ENCODE measurements at places on chromosomes 11 and 22.
A peak's percentile ranks its signal among the peaks of the same experiment; 100 is the strongest.

GRCh38 chr22:19962246-19962908 is 20.8 kb upstream of the TXNRD2 start:
- peak; percentile 88 for DNase-seq

- DNase-seq = no peak
Observed at GRCh38 chr11:73390601-73391565, 14.7 kb downstream of the RELT start.

- no peak for DNase-seq
Observed at GRCh38 chr11:12716816-12717215, 42.6 kb downstream of the TEAD1 start.

DNA sequence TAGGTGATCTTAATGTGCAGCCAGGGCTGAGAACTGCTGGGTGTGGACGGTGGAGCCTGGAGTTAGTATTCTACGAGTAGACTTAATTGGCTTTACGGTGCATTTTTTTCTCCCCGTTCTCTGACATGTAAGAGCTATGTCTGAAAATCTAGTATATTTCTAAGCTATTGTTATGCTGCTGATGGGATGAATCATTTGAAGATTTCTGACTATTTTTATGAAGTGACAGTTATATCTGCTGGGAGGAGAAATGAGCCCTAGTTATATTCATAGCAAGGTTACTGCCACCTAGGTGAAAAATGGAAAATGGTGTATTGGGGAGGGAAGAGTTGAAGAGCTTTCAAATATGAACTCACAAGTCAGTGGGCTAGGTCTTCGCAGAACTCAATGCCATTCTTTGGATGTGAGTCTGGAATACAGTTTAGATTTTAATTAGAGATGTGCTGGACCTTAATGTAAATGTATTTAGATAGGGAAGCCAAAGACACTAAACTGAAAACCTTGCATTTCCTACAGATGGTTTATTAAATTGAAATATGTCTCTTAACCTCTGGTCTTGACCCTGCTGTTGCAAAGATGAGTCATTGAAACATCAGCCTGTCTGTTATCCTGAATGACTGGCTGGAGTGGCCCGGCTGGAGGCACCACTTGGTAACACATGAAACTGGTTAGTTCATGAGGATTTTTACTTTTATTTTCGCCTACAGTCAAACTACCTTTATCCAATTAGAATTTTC is 293.7 kb downstream of the DDX10 start:
- peak; percentile 24 for DNase-seq

- DNase-seq = peak; percentile 51
Observed at GRCh38 chr11:77381729-77382665, 80.5 kb upstream of the GDPD4 start.

GRCh38 chr22:30869667-30870395 is 98.7 kb downstream of the MORC2 start:
- DNase-seq = no peak

DNA sequence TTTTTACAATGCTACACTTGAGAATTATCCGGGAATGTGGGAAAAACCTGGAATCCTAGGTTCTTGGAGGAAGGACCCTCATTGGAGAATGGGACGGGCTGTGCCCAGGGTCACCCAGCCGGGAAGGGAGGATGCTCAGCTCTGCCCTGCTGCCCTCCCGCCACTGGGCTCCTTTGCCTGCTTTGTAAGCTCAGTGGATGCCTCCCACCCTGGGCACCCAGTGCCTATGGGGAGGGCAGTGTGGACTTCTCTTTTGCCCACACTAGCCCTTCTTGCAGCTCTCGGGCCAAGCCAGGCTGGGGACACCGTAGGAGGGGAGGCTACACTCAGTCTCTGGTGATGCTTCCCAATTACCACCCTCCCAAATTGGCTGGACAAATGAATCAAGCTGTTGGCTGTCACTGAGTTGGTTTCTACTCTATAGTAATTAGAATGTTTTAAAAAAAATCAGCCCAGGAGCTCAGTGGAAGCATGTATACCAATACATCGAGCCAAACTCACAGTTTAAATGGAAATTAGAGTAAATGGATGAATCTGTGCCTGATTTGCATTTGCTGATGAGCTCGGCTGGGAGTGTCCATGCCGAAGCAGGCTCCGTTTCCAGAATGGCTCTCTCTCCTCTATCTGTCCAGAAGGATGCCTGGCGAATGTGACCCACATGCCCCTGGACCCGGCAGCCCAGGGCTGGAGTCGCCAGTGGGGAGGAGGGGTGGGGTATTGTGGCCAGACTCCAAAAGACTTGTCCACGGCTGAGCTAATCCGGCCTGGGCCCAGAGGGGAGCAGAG is 317.0 kb downstream of the CTTN start:
- no peak for DNase-seq

GRCh38 chr11:22162756-22163155 is 30.1 kb upstream of the ANO5 start:
- no peak for DNase-seq

DNA sequence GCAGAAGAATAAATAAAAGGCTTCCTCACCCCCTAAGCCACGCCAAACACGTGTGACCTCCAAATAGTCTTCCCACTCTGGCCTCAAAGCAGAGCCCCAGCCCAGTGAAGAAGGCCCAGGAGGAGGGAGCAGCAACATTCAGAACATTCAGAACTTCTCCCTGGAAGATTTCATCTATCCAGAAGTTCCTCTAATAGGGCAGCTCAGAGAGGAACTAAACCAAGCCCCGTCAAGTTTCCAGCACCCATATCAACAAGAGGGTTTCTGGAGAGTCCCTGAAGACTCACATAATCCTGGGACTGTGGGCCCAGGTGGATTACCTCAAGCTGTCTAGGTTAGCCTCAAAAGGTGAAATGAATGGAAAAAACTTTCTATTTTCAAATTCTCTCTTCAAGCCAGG is 39.4 kb downstream of the PC start:
- DNase-seq = no peak

DNA sequence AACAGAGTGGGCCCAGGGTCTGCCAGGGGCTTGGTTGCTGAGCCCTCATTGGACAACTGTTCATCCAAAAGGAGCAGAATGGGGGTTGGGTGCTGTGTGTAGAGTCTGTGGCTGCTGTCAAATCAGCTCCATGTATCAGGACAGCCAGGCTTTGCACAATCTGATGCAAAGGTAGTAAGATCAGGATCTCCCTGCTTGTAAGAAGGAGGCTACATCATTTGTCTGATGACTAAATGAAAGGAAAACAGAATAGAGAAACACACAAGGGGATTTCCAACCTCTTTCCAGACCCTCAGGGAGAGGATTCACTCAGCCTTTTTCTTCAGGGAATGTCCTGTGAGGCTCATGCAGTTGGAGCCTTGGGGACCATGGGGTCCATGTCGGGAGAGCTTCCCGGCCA is 7.2 kb downstream of the MICAL2 start:
- DNase-seq = no peak

DNA sequence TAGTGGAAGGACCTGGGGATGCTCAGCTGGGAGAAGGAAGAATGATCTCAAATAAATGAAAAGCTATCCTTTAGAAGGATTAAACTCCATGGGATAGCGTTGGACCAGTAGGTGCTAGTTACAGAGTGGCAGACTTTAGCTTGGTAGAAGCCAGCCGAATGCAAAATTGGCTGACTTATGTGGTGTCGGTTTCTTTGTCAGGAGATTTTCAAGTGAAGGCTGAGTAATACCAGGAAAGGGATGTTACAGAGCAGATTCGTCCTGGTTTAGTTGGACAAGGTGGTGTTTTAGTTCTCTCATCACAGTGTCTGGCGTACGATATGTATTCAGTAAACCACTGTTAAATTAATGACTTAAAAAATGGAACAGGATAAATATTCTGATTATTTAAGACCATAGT is 26.0 kb downstream of the FDX1 start:
- no peak for DNase-seq

- no peak for DNase-seq
Observed at GRCh38 chr11:93512073-93512475, 31.1 kb downstream of the SMCO4 start.

- DNase-seq = no peak
Observed at GRCh38 chr22:38208551-38208968, 6.8 kb downstream of the MAFF start.

- DNase-seq = no peak
Observed at GRCh38 chr11:72670041-72670440, 4.2 kb downstream of the PDE2A start.

- DNase-seq = no peak
Observed at GRCh38 chr11:76424379-76424778, 20.4 kb upstream of the EMSY start.

- no peak for DNase-seq
Observed at GRCh38 chr22:20844055-20845037, 14.3 kb downstream of the PI4KA start.

- peak; percentile 92 for DNase-seq
Observed at GRCh38 chr22:35629406-35630216, 12.5 kb upstream of the MB start.

DNA sequence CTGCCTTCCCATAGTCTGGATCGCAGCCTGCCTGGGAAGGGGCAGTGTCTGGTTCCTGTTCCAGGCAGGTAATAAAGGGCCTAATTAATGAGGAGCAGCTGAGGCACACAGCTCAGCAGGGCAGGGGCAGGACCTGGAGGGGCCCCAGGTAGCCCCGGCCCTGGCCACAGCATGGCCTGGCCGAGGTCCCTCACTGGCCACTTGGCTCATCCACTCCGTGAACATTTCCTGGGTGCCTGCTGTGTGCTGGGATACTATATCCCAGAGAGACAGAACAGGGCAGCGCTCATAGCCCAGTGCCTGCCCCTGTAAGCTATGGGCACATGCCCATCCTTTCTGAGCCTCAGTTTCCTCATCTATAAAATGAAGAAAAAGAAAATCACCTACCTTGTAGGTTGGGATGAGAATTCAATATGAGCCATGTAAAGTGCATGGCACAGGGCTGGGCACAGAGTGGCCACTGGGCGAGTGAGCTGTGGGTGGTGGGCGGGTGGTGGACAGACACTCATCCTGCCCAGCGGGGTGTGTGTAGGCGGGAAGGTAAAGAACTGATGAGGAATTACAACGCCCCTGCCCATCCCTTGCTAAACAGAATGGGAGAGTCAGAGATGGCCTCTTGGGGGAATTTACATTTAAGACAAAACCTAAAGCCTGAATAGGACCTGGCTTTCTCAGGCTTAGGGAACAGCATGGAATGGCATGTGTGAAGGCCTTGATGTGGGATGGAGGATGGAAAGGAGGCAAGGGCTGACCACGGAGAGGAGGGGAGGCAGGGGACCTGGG is 9.2 kb downstream of the MYRF start:
- DNase-seq = no peak

DNA sequence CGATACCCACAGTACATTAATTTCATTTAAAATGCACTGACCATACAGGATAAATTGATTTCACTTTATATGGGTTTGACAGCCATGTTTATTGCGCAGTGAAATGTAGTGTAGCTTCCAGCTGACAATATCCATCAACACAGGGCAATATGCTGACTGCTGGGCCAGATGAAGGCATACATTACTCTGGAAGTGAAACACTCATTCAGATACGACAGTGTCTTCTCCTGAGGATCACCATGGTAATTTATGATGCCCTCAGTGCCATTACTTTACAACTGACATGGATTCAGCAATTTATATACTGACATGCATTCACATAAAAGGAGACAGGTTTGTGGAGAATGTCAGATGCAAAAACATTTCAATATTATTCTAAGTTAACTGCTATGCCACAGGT is 365.1 kb downstream of the SOX6 start:
- DNase-seq = no peak

GRCh38 chr11:103949781-103950180 is 86.7 kb upstream of the DDI1 start:
- DNase-seq = no peak

- no peak for DNase-seq
Observed at GRCh38 chr11:33158596-33159275, 2.5 kb downstream of the CSTF3 start.

GRCh38 chr22:47802421-47802820 is 1040.0 kb downstream of the TBC1D22A start:
- DNase-seq = no peak

- no peak for DNase-seq
Observed at GRCh38 chr22:49499433-49500075, 328.1 kb downstream of the BRD1 start.

GRCh38 chr11:64855596-64856304 is 11.3 kb upstream of the CDC42BPG start:
- no peak for DNase-seq

GRCh38 chr11:2892967-2893528 is 7.5 kb upstream of the CDKN1C start:
- DNase-seq = no peak

- DNase-seq = no peak
Observed at GRCh38 chr22:22478470-22478869, 30.1 kb downstream of the ZNF280B start.

DNA sequence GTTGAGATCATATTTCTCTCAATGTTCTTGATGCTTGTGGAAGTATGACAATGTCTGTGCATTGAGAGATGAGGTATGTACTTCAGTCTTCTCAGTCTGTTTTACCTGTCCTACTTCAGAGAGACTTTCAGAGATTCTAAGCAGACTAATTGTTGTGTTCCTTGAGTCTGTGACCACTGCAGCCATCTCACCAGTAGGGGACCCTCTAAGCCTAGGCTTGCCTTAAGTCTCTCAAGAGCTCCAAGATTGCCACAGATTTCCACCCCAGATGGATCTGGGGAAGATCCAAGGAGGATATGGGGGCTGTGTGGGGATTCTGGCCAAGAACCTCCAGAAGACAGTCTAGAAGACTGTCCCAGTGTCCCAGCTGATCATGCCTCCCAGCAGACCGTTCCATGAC is 179.9 kb upstream of the PLET1 start:
- no peak for DNase-seq

- no peak for DNase-seq
Observed at GRCh38 chr22:41106122-41106968, 14.0 kb downstream of the EP300 start.
